Activated naive CD4-positive, alpha-beta T cell (primary cell): ENCODE measurements at places on chromosomes 5 and 9.

- DNase-seq = no peak
Observed at GRCh38 chr9:133768371-133768858, 30.3 kb upstream of the SARDH start.

- DNase-seq = no peak
Observed at GRCh38 chr5:172229904-172230303, 35.9 kb downstream of the EFCAB9 start.

DNA sequence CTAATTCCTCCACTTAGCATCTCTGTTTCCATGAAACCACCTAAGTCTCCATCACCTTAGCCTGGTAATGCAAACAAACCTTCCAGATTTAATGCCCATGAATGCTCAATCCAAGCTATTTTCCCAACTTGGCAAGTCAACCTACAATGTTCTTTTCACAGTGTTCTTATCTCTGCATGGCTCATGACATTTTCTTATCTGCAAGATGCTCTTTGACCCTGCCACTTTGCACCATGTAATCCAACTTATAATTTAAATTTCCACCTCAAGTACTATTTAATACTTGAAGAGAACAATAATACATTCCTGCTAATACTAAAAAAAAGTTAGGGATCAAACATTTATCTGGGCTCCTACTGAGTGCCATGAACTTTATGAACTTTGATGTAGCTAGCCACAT is 164.3 kb downstream of the TMEM232 start:
- no peak for DNase-seq

GRCh38 chr5:89168766-89169165 is 285.8 kb upstream of the MEF2C start:
- no peak for DNase-seq

DNA sequence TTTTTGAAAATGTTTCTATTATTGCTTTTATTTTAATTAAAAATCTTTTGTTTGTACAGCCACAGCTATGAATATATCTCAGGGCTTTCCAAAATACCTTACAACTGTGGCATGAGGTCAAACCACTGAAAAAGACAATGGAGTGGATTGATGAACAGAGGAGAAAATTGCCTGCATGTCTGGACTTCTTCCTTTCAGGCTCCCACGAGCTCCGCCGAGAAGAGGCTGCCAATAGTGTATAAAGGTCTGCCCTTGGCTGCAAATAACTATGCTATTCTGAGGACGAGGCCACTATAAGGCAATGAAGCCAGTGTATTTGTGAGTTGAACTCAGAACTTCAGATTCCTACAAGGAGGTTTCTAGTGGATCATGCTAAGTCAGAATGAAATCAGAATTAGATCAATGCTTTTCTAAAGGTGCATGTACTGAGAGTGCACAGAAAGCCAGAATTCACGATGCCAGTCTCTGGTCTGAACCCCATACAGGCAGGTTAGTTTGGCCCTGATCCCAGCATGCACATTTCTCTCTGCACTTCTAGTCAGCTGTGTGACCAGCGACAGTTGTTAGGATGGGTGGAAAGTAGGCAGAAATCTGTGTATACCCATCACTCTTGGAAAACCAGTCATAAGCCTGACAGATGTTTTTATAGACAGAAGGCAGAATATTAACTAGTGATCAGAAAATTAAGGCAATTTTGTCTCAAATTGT is 42.7 kb upstream of the PLPP1 start:
- no peak for DNase-seq

DNA sequence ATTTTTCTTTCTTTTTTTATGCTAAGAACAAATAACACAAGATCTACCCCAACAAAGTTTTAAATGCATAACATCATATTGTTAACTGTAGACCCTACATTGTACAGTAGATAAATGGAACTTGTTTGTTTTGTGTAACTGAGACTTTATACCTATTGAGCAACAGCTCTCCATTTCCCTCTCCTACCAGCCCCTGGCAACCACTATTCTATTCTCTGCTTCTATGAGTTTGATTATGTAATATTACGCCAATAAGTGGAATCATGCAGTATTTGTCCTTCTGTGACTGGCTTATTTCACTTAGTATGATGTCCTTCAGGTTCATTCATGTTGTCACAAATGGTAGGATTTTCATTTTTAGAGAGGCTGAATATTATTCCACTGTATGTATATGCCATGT is 308.2 kb upstream of the PRR16 start:
- DNase-seq = no peak

DNA sequence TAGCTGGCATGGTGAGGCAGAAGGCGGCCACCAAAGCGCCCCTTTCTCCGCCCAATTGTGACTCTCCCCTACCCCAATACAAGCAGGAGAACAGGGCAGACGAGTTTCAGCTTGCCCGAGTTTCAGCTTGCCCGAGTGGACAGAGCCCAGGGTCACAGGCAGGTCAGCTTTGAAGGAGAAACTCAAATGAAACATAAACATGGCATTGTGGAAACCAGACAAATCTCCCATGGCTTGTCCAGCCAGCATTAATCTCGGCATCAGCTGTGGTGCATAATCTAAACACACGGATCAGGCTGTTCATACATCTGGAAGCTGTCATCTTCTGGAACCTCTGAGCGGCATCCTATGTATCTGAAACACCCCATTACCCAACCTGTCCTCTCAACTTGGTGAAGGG is 16.9 kb downstream of the PTCH1 start:
- no peak for DNase-seq

DNA sequence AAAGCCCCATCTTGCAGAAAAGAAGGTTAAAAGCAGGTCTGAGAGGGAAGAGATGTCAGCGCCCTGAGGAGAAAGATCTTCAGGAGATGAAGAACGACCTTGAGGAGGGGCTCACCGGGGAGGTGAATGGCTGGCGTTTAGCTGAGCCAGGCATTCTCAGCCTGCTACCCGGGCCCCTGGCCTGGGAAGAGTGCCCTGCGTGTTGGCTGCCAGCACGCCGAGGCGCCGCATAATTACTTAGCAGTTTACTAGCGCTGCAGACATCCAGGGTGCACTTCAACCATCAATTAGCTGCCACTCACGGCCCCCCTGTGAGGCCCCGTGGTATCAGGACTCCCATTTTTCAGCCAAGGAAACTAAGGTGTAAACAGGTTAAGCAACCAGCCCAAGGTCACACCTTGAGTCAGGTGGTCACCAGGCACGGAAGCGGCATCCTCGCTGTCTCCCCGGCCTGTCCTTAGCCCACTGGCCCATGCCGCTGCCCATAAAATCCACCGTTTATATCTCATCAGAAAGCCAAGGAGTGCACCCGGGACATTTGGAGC is 551.9 kb downstream of the BNC2 start:
- DNase-seq = no peak

- DNase-seq = no peak
Observed at GRCh38 chr9:118659011-118659410, 710.2 kb downstream of the BRINP1 start.

GRCh38 chr5:61289241-61289640 is 42.8 kb upstream of the ZSWIM6 start:
- DNase-seq = no peak

- no peak for DNase-seq
Observed at GRCh38 chr5:76622076-76622475, 1.1 kb downstream of the F2RL2 start.

- DNase-seq = no peak
Observed at GRCh38 chr9:63817622-63818518, 1467.1 kb downstream of the FOXD4L5 start.

GRCh38 chr9:27460226-27461023 is 63.7 kb upstream of the IFNK start:
- no peak for DNase-seq

- no peak for DNase-seq
Observed at GRCh38 chr5:76069061-76069735, 14.0 kb upstream of the SV2C start.

DNA sequence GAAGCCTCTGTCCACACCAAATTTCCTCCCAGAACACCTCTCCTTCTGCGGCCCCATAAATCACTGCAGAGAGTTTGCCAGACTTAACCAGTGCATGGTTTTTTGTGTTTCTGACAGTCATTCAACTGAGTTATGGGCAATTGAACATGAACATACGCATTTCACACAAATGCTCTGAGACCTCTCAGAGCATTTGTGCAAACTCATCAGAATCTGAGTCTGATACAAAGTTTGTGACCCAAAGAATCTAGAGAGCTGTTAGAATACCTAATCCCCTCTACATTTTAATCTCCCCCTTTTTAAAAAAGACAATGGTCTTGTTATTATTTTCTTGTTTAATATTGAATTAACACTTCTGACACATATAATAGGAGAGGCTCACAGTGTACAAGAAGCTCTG is 416.9 kb upstream of the SMARCA2 start:
- DNase-seq = no peak

DNA sequence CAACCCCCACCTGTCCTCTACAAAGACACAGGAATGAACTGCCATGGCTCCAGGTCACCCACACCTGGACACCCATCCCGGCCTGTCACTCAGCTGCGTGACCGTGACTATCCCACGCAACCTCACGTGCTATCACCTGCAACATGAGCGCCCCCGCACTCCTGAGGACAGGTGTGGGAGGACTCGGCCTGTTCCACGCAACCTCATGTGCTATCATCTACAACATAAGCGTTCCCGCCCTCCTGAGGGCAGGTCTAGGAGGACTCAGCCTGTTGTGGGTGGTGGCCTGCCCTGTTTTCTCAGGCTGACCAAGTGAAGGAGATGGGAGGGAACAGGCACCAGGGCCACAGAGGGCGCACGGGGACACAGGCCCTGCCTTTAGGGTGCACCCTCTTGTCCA is 4.1 kb downstream of the QSOX2 start:
- no peak for DNase-seq

- DNase-seq = no peak
Observed at GRCh38 chr5:78511121-78511906, 137.3 kb downstream of the LHFPL2 start.

GRCh38 chr9:104999136-104999535 is 71.2 kb upstream of the ABCA1 start:
- no peak for DNase-seq
